ENCODE measurements at places on chromosomes 2 and 18.

GRCh38 chr2:197972061-197972460 lies 167.7 kb downstream of the PLCL1 start:
- DNase-seq, result no peak

GRCh38 chr2:151315381-151315903 lies 26.0 kb upstream of the NMI start:
- no peak for DNase-seq

- no peak for DNase-seq
Measured at GRCh38 chr2:238475566-238475965, 48.8 kb downstream of the ASB1 start.

GRCh38 chr2:2919574-2920365 lies 457.8 kb downstream of the EIPR1 start:
- no peak for DNase-seq

GRCh38 chr2:24973812-24974211 lies 2.1 kb upstream of the DNAJC27 start:
- DNase-seq, result no peak

DNA sequence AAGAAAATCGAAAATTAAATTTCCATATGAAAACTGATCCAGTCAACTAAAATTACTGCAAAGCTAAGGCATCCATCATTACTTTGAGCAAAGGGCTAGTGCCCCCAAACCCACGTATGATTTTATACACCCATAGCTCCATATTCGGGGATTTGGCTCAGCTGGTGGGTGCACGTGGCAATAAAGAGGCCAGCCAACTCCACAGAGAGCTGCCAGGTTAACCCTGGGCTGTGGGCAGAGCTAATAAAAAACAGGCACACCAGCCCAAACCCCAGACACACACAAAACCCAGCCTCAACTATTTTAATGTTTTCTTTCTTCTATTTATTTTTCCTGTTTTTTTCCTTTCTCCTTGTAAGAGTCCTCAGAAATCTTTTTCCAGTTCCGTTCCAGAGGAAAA lies 151.3 kb upstream of the SOX11 start:
- no peak for DNase-seq

Data from kidney glomerular epithelial cell (primary cell).